ENCODE measurements at places on chromosomes 6 and 20. TPM values are rescaled to one million over a fixed set of nuclear protein-coding genes. Genes with fewer than 3 reads are reported as not detected.

TMEM200A gene
- 5.9 TPM for total RNA-seq

ACOT13 gene
- total RNA-seq: 28.1 TPM

CEP57L1 gene
- total RNA-seq: 9.7 TPM

KIF6 gene
- 0.49 TPM for total RNA-seq

PMEPA1 gene
- total RNA-seq: 49.1 TPM

CLPSL1 gene
- total RNA-seq: not detected

SRF gene
- total RNA-seq: 33.6 TPM

OPN5 gene
- not detected for total RNA-seq

LY6G6F gene
- total RNA-seq: not detected

SPTLC3 gene
- 35.3 TPM for total RNA-seq

SLC32A1 gene
- total RNA-seq: not detected

MOG gene
- not detected for total RNA-seq

USP49 gene
- 2.7 TPM for total RNA-seq

ARMH2 gene
- total RNA-seq: not detected

EPPIN gene
- not detected for total RNA-seq

CRISP3 gene
- not detected for total RNA-seq

RIPPLY2 gene
- total RNA-seq: not detected

MOXD1 gene
- 24.0 TPM for total RNA-seq

NMBR gene
- not detected for total RNA-seq

IRF4 gene
- 3.7 TPM for total RNA-seq

BANF2 gene
- not detected for total RNA-seq

Measured in upper lobe of right lung (tissue), 1 donor.